Hindlimb muscle (tissue), 1 donor: ENCODE measurements at places on chromosomes 11 and 22.

DNA sequence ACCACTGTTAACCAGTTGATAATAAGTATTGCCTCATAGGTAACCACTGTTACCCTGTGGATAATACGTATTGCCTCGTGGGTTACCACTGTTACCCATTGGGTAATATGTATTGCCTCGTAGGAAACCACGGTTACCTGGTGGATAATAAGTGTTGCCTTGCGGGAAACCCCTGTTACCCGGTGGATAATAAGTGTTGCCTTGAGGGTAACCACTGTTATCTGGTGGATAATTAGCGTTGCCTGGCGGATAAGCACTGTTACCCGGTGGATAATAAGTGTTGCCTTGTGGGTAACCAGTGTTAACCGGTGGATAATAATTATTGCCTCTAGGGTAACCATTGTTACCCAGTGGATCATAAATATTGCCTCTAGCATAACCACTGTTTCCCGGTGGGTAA, 27.3 kb upstream of the NXPE4 start:
- no peak for DNase-seq

DNA sequence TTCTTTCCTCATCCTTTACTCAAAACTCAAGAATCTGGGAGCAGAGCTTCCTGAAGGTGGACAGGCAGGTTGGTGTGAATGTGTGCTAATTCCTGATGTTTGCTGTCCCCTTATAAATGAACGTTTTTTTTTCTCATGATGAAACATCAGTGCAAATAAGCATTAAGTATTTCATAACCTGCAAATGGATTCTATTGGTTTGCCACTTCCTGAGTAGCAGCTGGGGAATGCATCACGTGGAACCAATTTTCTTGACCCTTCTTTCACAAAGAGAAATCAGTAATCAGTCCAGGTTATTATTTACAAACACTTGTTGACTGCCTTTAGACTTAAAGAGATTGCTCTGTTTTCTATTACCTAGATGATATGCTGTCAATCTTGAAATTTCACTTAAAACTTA, 40.1 kb upstream of the SCN3B start:
- no peak for DNase-seq

DNA sequence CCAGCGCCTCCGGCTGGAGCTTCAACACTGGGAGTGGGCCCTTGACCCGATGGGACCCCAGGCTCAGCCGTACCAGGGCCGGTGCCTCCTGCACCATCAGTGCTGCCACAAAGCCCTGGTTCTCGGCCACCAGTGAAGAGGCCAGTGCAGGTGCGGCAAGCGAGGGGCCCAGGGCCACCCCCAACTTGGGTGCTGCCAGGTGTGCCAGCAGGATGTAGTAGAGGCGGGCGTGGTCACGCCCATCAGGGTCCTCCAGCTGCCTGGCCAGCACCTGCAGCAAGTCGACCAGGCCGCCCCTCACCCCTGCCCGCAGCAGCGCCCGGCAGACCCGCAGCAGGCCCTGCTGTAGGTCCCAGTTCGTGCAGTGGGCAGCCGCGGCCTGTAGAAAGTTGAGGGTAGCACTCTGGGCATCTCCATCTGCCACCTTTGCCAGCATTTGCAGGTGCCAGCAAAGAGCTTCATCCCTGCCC, 2.3 kb downstream of the AP5B1 start:
- no peak for DNase-seq

- no peak for DNase-seq
These were observed 31.2 kb upstream of the SMTN start for GRCh38 chr22:31049815-31050420.

DNA sequence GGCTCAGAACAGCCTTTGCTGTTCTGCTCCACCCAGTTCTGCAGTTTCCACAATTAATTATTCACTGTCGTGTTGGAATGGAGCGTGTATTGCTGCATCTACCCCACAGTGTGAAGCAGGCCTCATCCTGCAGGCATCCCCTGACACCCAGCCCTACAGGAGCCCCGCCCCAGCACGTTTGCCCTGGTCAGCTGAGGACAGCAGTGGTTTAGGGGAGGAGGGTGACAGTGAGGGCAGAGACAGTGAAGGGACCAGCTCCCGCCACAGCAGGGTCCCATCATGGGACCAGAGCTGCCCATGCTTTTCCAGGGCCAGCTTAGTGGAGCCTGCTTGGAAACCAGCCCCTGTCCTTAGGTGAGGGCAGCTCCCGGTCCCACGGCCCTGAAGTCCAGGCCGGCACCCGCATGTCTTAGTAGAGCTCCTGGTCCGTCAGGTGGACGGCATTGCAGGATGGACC, 273.0 kb downstream of the TBC1D22A start:
- DNase-seq: no peak

DNA sequence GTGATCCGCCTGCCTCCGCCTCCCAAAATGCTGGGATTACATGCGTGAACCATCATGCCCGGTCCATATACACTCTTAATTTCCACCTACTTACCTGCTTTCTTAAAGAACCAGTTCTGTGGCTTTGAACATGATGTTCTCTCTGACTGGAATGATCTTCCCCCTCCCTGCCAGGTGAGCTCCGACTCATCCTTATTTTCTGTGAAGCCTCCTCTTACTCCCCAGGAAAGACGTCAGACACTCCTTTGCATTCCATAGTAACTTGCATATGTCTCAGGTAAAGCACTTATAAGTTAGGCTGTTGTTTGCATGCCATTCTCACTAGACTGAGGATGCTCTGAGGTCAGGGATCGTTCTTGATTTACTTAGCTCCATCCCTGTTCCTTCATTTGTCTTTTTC, 91.8 kb upstream of the RAB1B start:
- no peak for DNase-seq

DNA sequence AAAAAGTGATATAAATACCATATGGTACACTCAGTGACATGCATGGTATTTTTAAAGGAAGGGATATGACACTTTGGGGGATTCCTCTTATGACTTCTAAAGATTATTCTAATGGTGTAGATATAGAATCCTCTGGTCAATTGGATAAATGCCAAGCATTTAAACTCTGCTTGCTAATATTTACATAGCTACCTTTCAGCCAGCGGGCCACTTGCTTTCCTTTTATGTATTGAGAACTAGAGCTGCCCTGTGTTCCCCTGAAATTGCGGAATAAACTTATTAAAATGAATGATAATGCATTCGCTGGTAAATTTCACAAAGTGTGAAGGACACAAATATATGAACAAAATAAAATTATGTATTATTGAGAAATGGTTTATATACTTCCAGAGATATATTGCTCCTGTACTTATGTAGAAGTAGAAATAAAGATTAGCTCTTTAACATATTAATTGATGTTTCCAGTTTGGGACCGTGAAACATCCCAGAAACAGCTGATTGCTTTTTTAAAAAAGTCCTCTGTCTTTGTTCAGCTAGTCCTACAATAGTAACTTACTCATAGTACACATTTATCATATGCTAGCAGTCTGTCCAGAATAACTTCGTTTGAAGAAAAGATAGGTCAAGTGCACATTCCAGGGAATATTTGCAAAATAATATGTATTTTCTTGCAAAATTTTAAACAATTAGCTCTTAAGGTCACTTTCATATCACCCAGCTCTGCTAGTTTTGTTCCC, 40.1 kb upstream of the CARD18 start:
- no peak for DNase-seq

GRCh38 chr11:65212226-65212801, 30.6 kb downstream of the CAPN1 start:
- DNase-seq: no peak

DNA sequence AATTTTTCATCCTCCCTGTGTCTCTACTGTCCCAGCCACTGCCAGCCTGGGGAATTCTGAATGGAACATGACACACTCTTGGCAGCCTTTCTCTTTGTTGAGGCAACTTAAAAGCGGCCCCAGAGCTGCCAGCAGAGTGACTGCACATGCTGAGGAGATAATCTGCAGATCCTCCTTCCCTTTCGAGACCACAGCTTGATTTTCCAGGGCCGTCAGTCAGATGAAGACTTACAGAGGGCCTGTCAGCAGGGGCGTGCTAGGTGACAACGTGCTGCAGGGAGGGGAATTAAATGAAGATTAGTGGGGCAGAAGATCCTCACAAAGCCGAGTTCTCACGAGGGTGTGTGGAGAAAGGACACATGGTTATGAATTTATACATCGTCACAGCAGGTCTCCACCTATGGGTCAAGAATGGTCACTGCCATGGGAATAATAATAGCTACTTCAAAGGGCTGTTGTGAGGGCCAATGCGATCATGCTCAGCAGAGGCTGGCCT, 193.5 kb upstream of the PITPNB start:
- peak; percentile 26 for DNase-seq

DNA sequence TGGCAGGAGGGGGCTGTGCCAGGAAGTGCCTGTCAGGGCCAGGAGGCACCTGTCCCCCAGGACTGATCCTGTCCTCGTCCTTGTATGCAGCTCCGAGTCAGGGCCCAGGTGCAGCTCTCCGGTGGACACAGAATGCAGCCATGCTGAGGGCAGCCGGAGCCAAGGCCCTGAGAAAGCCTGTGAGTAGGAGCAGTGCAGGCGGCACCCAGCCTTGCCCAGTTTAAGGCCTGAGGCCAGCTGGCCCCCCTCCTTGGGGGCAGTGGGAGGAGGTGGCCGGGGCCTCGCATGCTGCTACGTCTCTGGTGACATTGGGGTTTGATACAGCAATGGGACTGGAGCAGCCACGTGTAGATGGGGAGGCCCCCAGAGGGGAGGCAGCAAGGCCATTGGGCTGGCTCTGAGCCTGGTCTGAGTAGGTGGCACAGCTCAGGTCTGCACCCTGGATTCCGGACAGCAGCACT, 34.9 kb downstream of the SBF1 start:
- no peak for DNase-seq

DNA sequence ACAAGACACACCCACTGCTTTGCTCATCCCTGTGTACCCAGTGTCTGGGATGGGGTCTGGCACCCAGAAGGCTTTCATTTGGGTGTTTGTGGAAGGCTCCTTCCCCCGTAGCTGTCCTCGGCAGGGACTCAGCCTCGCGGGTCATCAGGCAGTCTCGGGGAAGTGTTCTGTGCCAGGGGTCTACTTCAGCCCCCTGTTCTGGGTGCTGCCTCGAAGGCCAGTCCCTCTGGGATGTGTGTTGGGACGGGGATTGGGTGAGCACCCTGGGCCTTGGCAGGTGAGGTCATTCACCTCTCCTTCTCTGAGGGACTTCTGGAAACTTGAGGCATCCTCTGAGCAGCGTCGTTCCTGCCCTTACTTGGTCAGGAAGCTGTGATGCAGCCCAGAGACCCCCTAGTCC, 65.5 kb downstream of the RPUSD4 start:
- DNase-seq: no peak

DNA sequence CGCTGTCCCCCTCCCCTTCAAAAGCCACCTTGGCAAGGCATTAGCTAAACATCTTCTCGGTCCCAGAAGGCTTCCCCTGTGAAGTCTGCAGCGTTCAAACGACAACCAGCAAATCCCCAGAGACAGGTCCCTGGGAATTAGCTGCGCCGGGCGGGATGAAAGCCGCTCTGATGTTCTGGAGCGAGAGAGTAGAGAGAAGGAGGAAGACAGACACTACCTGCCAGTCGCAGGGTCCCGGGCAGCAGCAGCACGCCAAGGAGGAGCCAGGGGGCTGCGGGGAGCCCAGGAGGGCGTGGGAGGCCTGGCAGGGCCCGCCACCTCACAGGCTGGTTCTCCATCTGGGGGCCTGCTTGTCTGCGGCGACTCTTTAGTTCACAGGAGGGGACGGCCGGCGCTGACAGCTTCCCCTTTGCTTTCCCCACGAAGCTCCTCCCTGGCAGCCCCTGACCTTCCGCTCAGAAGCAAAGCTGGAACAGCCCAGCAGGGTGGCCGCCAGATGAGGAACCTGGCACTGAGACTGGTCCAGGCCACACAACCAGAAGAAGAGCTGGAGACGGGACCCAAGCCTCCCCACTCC, at the start of gene NFAM1:
Gene NFAM1, minus strand, starts transcription at position 384 of the 577 bp plus-strand sequence. Its CDS starts 46 bp downstream, at position 338.
- no peak for DNase-seq

DNA sequence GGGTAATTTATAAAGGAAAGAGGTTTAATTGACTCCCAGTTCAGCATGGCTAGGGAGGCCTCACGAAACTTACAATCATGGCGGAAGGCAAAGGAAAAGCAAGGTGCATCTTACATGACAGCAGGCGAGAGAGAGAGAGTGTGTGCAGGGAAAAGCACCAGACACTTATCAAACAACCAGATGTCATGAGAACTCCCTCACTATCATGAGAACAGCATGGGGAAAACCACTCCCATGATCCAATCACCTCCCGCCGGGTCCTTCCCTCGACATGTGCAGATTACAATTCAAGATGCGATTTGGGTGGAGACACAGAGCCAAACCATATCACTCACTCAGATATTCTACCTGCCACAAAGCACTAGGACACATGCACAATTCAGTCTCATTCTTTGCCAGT, 48.1 kb upstream of the HMGXB4 start:
- no peak for DNase-seq

DNA sequence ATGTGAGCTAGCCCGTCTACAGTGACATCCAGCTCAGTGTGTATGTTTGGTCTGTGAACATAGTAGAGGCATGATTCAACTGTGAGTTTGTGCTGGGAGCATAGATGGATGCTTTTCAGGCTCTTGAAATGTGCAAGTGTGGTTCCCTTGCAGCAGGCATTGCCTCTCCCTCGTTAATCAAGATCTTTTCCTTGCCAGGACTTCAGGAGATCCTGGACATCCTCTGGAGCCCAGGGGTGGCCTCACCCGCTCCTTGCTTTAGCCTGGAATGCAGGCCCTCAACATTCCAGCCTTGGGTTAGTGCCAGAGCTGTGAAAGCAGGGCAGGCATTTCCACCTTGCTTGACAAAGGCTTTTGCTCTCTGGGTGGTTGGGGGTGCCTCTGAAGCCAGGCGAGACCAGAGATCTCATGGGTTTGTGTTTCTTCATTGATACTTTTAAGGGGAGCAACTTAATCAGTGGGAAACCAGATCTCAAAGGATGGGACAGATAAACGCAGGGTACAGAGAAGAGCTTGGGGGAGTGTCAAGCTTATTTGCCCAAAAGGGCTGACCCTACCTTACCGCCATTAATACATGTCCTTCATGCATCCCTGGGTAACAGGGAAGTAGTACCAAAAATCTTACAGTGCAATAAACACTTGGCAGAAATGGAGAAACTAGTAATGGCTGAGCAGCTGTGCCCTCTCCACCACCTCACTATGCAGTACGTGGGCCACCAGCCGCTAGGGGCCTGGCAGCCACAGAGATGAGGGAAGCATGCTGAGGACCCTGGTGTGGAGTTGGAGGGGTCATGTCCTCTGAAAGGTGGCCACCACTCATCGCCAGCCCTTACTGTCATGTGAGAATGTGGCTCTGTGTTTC, 72.1 kb downstream of the PTPRJ start:
- DNase-seq: no peak

- DNase-seq: no peak
These were observed 1.5 kb downstream of the FHIP1B start for GRCh38 chr11:6232899-6233298.

DNA sequence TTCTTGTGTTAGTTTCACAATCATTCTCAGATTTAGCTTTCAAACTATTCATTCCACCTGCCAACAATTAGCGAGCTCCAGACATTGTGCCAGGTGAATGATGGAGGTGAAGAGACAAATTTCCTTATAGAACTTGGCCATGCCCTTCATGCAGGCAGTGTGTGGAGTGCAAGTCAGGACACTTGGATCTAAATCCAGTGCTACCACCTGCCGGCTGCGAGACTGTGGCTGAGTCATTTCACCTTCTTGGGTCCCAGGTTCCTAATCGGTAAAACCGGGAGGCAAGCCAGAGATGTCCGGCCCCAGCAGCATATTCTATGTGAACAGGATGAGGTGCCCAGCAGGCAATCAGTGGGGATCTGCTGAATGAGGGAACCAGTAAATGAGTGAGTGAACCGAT, 18.6 kb upstream of the EHF start:
- no peak for DNase-seq
